Immature natural killer cell (primary cell): ENCODE measurements at places on chromosomes 7 and 10.

DNA sequence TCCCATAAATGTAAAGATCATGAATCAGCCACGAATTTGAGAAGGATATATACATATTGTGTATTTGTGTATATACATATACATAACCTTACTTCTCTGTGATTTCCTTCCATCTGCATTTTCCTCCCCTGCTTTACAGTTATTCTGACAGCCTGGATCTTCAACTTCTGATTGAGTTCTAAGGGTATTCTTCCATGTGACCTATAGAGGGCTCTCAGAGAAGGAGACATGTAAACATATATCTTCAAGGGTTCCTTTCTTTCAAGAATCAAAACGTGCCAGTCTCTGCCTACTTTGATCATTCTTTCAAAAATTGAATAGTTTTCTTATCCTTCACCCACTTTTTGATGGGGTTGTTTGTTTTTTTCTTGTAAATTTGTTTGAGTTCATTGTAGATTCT, 453.7 kb upstream of the POT1 start:
- no peak for DNase-seq

DNA sequence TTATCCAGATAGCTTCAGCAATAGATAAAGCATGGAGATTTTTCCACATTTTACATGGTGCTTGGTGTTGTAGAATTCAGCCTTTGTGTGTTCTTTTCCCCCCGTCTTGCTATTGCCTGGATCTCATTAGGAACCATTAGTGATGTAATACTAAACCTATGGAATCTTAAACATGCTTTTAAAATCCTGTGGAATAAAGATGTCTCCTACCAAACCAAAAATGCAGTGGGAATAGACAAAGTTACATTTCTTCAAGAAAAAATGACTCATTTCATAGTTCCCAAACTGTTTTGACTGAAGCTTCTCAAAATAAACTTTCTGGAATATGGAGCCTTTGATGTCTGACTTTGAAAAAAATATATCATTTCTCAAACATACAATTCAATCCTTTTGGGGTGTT, 44.0 kb downstream of the CALD1 start:
- no peak for DNase-seq

DNA sequence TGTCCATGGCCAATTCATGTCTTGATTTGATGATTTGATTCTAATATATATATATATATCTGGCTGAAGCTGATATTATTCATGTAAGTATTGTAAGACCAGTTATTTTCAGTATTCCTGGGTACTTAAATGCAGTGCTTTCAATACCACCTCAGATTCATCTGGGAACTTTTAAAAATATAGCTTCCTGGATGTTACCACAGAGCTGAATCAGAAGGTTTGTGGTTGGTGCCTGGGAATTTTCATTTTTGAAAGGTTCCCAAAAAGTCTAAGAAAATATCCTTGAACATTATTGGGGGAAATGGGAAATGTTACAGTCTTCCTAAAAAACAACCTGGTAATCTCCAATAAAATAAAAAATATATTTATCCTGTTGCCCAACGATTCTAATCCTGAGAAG, 10.7 kb upstream of the PPP3CB start:
- DNase-seq, result no peak

DNA sequence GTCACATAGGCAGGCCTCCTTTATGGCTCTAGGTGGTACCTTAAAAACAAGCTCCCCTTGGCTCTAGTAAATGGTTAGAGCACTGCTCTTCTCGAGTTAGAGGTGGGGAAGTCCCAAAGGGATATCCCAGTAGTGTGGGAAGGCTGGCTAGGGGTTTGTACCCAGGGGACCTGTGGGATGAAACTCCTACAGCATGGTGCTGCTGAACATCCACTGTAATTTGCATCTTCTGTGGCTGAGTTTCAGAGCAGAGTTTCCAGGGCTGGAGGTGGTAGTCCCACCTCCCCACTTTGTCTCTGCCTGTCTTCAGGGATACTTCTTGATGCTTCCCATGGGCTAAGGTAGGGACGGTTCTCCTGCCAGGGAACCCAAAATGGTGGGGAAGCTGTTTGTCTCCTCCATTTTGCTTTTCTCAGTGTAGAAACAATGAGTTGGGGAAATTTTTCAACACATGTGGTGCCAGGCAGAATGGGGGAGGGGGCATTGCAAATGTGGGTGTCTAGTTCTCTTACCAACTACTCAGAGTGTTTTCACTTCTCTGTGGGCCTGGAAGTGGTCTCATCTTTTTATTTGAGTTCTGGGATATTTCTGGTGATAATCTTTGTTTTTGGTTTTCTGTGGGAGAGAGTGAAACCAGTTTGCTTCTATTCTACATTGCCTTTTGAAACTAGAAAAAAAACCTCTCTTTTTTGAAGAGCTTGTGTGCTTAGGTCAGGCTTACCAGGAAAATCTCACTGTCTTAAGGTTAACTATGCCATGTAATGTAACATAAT, 36.3 kb downstream of the SCART1 start:
- DNase-seq, result no peak

DNA sequence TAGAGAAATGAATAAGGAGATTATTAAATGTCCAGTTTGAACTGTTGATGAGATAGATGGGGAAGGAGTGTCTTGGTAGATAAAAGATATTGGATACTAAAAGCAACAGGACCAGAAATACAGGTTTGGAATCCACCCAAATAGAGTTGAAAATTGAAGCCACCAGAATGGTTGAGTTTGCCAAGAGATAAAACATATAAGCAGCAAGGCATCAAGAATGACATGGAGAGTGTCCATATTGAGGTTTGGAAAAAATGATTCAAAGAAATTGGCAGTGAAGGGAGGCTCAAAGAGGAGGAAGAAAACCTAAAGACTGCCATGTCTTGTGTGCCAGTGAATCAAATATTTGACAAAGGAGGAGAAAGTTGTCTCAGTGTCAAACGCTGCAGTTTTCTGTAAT, 24.2 kb downstream of the CFAP69 start:
- DNase-seq, result no peak

- DNase-seq, result no peak
Measured at GRCh38 chr10:49323171-49323895, 24.4 kb downstream of the C10orf71 start.

GRCh38 chr10:2300231-2300630, 562.9 kb upstream of the ADARB2 start:
- no peak for DNase-seq
